Activated CD8-positive, alpha-beta memory T cell treated with anti-CD3 and anti-CD28 coated beads for 48 hours (primary cell): ENCODE measurements at places on chromosomes 3 and 15.

- no peak for DNase-seq
Observed at GRCh38 chr3:86800116-86800515, 190.8 kb downstream of the VGLL3 start.

DNA sequence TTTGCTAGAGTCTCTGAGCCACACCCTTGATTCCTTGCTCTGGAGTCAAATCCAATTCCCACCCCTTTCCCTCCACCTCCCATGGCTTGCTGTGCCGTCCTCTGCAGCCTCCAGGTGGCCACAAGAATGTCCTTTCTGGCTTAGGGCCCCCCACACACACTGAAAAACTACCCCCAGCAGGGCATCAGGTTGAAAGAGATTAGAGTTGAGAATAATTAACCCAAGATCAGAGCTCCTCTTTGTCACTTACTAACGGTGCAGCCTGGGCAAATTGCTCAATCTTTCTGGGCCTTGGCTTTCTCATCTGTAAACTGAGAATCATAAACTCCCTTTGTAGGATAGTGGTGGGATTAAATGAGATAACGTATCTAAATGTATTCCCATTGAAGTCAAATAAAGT lies 78.5 kb downstream of the MRPL46 start:
- no peak for DNase-seq

DNA sequence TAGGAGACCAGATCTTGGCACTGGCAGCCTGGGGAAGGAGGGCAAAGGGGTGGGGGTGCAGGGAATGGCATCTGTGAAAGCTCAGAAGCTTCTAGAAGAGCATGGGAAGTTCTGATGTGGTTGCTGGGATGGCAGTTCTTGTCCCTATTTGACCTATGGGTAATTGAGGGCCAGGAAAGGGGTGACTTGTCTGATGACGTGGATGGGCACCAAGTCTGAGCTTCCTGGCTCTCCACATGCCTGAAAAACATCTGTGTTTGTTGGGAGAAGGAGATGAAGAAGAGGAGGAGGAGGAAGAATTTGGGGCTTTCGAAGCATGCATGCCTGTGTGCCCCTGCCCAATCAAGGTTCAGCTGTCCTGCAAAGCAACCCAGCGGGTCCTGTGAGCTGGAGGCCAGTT lies 158.8 kb downstream of the SMAD6 start:
- no peak for DNase-seq

GRCh38 chr3:123025642-123026521 lies 1.7 kb downstream of the SEMA5B start:
- DNase-seq, result no peak

- DNase-seq, result no peak
Observed at GRCh38 chr3:136545664-136546268, 206.4 kb downstream of the STAG1 start.
